ENCODE measurements at places on chromosomes 16 and 17.
A peak's percentile ranks its signal among the peaks of the same experiment; 100 is the strongest.

DNA sequence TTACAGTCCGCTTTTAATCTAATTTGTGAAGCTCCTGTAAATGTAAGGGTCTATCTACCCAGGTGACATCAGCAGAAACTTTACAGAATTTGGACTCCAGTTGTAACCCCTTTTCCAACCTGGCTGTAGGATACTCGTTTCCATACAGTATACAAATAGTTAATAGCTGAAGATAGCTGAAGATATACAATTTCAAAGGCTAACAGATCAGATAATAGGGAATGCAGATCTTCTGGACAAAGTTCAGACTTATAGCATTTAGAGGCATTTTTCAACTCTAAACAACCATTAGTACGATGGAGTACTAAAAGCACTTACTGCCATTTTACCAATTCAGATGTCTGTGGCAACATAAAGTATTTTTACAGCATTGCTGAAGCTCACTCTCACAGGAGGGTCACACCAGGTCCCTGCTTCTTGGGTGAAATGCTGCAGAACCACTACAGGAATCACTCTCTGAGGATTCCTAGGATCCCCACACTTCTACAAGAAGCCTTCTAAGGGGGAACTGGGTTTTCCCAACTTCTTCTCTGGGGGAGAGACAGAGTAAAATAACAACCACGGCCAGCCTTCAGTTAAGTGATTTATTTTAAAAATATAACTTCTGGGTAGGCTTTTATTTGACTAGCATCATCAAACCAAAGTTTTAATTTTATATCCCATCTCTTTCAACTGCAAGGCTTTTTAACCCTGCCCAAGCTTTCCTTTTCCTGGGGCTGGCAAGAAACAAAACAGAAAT is 2.9 kb downstream of the VEZF1 start:
- no peak for DNase-seq

DNA sequence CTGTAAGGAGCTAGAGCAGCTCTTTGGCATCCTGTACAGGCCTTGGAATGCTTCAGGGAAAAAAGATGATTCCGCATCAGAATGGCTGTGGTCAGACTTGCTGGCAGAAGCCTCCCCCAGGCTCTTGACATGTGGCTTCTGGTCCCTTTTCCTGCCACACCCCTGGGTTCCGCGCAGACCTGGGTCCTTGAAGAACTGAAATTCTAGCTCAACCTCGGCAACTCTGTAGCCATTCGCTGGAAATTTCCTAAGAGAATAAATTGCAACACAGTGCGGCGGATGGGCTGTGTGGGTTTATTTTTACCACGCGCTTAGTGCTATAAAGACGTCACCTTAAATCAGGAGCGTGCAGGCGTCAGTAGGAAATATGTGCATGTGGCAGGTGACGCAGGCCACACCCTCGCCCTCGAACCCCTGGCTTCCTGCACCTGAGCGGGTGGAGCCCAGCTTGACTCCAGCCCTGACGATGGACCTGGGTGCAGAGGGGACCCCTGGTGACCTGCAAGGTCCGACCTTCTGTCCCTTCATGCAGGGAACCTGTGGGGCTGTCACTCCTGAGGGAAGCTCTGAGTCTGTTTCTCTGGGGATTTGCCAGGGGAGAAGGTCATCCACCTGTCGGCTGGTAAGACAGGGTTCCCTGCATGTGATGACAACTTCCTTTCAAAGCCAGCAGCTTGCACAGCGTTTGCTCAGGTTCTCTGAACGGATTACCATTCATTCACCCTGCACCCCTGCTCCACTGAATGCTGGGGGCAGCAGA is 46.3 kb downstream of the METRNL start:
- peak; percentile 10 for DNase-seq

DNA sequence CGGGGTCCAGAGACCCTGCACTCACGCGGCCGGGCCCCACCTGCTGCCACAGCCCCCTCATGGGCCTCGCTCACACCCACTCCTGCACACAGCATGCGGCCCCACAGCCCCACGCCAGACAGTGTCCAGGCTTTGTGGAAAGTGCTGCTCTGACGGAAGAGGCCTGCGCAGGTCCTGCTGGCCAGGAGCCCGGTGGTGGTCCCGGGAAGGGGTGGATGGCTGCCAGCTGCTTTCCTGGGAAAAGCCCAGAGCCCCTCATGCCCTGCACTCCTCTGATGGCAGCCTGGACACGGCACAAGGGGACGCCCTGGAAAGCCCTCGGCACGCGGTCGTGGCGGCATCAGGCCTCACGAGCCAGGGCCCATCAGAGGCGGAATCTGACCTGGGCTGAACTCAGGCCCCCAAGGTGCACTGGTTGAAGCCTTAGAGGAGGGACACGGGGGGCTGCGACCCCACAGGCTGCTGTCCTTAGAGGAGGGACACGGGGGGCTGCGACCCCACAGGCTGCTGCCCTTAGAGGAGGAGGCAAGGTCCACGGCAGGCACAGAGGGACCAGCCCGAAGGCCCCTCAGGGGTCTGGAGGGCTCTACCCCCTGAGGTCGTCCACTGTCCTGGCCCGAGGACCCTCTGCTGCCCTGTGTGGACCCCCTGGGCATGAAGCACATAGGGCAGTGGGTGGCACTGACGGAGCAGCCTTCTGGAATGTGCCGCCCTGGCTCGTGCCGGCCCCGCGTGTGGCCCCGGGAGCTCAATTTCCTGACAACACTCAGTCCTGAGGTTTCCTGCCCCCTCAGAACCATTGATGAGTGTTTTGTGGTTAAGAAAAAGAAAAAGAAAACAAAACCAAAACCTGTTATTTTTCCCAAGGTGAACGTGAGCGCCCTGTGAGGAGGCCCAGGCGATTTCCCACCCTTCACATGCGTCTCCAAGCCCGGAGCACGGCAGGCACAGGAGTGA is 22.1 kb downstream of the SOX8 start:
- DNase-seq = peak; percentile 45

GRCh38 chr16:1372292-1372950 is 20.7 kb downstream of the GNPTG start:
- DNase-seq = no peak

GRCh38 chr17:50594892-50595291 is 34.4 kb downstream of the CACNA1G start:
- no peak for DNase-seq

DNA sequence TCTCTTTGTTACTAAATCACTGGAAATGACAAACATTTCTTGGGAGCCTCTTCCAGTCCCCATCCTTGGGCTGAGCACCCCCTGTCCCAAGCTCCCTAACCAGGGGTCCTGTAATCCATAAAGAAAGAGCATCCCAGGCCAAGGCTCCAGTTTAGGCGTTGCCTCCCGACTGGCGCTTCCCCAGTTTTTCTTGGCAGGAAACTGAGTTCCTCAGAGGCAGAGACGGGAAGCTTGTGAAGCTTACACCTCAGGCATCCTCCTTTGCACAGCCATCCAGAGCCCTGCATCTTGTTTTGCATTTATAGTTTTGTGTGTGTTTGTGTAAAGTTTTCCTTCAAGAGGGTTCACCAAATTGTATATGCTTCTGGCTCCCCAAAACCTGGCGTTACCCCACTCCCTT is 7.1 kb downstream of the COPZ2 start:
- DNase-seq = no peak

DNA sequence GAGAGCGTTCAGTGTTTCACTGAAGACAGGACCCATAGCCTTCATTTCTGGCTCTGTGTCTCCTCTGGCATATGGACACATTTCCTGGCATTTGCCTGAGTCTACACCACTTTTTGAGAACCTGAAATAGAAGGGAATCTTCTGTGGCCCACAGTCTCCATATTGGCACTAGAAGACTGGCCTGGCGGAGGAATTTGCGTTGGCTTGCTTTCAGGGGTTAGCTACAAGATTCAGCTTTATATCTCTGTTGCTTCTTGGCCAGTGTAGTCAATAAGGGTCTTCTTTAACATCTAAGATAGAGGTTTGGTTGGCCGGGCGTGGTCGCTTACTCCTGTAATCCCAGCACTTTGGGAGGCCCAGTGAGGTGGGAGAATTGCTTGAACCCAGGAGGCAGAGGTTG is 12.8 kb upstream of the CLEC18C start:
- no peak for DNase-seq

DNA sequence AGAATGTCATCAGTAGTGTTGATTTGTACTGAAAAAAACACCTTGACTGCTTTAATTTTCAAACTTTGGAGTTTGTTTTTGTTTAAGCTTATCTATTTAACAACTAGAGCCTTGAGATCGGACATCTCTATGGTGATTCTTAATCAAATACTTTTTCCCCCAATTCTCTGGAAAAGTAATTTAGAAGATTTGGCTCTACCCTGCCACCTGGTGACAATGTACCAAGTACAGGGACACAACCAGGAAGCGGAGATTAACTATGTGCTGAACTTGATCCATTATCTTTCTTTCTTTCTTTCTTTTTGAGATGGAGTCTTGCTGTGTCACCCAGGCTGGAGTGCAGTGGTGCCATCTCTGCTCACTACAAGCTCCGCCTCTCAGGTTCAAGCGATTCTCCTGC is 30.8 kb downstream of the USP43 start:
- no peak for DNase-seq

GRCh38 chr17:36602924-36603384 is 1.6 kb downstream of the MRM1 start:
- DNase-seq = peak; percentile 76

GRCh38 chr17:7405350-7406234 is 1.7 kb upstream of the TMEM256 start:
- DNase-seq = no peak

DNA sequence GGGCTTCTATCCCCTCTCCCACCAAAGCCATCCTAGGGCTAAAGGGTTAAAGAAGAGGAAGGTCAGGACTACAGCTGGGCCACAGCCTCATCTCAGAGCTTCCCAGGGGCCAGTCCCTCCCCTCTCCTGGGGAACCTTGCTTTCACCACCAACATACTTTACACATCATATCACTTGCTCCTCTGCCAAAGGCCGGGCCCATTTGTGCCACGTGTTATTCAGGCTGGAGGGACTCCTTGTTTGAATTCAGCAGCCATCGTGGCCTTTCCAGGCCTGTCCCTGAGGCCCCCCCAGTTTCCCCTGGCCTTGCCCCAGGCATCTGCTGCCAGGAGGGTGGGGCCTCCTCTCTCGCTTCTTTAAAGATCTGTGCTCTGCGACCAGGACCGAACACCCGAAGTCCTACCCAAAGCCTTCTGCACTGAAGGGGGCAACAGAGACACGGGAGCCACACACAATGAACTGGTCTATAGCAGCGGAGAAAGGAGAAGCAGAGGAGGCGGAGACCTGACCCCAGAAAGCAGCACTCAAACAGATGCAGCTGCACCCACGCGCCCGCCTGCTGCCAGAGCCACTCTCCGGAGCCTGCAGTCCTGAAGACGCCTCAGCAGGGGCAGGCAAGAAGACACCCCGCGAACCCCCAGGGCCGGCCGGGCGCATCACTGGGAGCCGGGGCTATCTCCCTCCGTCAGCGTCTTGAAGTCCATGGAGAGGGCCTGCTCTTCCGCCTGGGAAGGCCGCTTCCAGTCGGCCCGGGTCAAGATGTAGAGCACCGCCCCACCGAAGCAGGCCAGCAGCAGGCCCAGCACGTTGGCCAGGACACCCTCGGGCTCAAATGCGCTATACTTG is 12.1 kb downstream of the CYB561 start:
- DNase-seq = no peak

DNA sequence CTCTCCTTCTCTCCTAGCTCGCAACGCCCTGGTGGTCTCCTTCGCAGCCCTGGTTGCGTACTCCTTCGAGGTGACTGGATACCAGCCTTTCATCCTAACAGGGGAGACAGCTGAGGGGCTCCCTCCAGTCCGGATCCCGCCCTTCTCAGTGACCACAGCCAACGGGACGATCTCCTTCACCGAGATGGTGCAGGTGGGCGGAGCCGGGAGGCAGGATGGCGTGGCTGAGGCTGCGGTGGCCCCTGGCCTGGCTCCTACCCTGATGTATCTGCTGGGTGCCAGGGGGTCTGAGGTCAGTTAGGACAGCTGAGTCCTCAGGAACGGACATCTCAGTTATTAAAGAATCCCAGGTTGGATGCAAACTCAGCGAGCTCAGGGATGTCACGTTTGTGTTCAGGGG is 16.7 kb downstream of the SLC26A11 start:
- DNase-seq = no peak

Measured in CD4-positive, alpha-beta T cell treated with Interleukin-15 for 4 hours (primary cell).